ENCODE measurements at places on chromosomes 1 and 21. TPM values are rescaled to one million over a fixed set of nuclear protein-coding genes. Genes with fewer than 3 reads are reported as not detected.
A peak's percentile ranks its signal among the peaks of the same experiment; 100 is the strongest.

The LCE2B gene
- polyA plus RNA-seq = not detected

The RAB13 gene
- 192 TPM for polyA plus RNA-seq

The CTSE gene
- 0.72 TPM for polyA plus RNA-seq

The PLA2G2F gene
- 2.6 TPM for polyA plus RNA-seq

The ASTN1 gene
- polyA plus RNA-seq = 0.23 TPM

The CYP4Z1 gene
- 0.25 TPM for polyA plus RNA-seq

The IPO9 gene
- 19.6 TPM for polyA plus RNA-seq

The HPDL gene
- 1.0 TPM for polyA plus RNA-seq

DNA sequence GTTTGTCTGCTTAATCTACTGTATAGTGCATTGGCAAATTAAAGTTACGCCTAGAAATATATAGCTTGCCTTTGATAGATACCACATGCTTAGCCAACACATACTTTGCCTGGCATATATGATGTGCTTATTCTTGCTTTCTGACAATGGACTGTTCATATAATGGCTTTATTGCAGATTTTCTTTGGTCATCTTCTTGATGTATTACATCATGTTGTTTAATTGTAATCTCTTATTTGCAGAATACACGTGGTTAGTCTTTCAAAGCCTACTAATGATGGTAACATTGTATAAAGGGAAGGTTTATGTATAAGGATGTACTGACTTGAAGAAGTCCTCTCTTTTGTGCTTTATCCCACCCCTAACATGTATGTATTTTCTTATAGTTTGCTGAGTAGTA lies 201.5 kb downstream of the PDE4B start:
- DNase-seq = no peak

- no peak for DNase-seq
These were observed 5.3 kb downstream of the SLAMF7 start for GRCh38 chr1:160744199-160744851.

- no peak for DNase-seq
These were observed 256.4 kb downstream of the PRDM2 start for GRCh38 chr1:13956393-13956792.

GRCh38 chr1:178534137-178534868 lies 21.4 kb downstream of the TEX35 start:
- no peak for DNase-seq

- no peak for DNase-seq
These were observed 13.9 kb downstream of the SNIP1 start for GRCh38 chr1:37540036-37540785.

GRCh38 chr1:14682941-14683621 lies 84.6 kb downstream of the KAZN start:
- peak; percentile 29 for DNase-seq

DNA sequence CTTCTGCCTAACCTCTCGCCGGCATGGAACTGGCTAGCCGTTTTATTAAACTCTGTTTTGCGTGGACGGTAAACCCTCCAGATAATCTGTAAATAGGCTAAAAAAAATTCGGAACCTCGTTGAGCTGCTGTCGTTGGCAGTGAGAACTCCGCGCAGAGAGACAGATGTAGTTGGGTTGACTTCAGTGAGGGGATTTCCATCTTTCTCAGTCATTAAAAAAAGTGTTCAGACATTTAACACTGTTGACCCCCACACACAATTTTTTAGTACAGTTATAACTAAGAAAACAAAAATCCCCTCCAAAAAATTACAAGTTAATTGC lies 464 bp downstream of the PARK7 start:
- no peak for DNase-seq

DNA sequence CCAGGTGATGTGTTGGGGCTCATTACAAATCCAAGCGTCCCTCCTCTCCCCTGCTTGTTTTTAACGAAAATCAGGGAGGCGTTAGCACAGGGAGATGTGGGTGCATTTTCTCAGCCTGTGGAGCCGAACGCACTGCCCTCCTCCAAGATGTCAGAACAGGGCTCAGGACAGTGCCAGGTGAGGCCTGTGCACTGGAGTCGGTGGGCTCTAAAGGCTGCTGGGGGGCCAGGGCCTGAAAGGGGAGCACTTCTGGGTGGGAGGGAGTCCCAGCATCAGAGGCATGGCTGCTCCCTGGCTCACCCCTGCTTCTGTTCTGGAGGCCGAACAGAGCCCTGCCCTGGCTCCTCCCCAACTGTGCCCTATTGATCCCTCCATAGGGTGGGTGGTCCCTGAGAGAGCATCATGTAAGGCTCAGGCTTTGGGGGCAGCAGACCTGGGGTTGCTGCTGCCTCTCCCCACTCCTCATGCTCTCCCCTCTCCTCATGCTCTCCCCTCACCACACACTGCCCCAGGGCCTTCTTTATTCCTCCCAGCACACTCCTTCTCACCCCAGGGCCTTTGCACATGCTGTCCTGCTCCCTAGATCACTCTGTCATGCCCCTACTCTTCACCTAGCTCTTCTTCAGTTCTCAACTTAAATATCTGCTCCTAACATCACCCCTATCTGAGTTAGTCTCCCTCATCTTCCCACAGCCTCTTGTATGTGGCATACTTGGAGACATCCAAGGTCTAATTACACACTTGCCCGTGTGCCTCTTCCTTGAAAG lies 725.2 kb downstream of the PTPRU start:
- no peak for DNase-seq

- DNase-seq = no peak
These were observed 131.8 kb downstream of the MIS18A start for GRCh38 chr21:32147041-32147440.

DNA sequence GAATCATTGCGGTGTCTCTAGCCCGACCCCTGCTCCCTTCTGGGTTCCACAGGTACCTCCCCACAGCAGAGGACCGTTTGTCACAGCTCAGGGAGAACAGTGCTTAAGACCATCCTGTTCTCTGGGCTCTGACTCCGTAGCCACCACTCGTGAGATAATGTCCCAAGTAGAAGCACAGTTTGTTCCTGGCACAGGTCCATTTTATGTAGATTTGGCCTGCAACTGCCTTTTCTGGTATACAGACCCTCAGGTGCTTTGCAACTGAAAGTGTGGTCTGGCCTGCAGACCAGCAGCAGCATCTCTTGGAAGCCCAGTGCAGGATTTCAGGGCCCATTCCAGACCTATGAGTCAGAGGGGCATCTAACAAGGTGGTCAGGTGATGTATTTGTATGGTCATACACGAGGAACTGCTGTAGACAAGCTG lies 28.4 kb upstream of the TMEM125 start:
- no peak for DNase-seq

- no peak for DNase-seq
These were observed 94.5 kb upstream of the RAVER2 start for GRCh38 chr1:64650411-64650810.

- no peak for DNase-seq
These were observed 24.6 kb downstream of the TEX35 start for GRCh38 chr1:178537382-178538090.

- no peak for DNase-seq
These were observed 305.4 kb downstream of the BACH1 start for GRCh38 chr21:29604076-29604475.

DNA sequence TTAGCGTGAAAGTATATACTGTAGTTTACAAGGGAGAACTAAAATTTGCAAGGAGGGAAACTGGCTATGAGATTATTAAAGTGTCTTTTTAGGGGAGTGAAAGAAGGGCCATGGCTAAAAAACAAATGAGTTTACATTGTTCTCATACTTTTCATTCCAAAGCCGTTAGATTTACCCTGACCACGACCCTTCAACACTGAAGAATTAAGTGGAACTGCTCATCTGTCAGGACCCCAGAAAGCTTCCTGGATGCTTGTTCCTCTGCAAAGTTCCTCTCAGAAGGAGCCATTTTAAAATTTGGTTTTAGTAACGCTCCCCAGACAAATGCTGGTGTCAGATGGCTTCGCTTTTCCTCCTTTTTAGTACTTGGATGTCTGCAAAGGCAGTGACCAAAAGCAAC lies 82.7 kb upstream of the ZBTB18 start:
- DNase-seq = no peak

- no peak for DNase-seq
These were observed 112.8 kb downstream of the PRRX1 start for GRCh38 chr1:170776777-170777176.

- peak; percentile 79 for DNase-seq
These were observed 15.8 kb upstream of the CDCA8 start for GRCh38 chr1:37676281-37677142.

- no peak for DNase-seq
These were observed 590 bp upstream of the TACSTD2 start for GRCh38 chr1:58577654-58578030.

DNA sequence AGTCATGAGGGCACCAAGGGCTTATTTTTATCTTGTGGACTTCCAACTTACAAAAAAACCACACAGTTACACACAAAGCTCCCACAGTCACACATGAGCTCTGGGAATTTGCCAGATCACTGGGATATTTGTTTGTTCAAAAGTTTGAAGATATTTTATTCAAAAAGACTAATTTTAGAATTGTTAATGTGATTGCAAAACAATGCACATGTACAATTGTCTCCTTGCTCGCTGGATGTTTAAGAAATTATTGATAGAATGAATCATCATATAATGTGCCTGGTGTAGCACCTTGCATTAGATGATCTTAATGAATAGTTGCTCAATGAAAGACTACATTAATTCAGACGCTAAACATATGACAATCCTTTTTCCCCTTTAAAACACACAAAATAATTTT lies 570.3 kb downstream of the LMO4 start:
- no peak for DNase-seq

GRCh38 chr1:228000416-228000815 lies 6.4 kb upstream of the WNT3A start:
- no peak for DNase-seq

- no peak for DNase-seq
These were observed 200.5 kb downstream of the OMA1 start for GRCh38 chr1:58346036-58346355.

- no peak for DNase-seq
These were observed 92.5 kb downstream of the DSCAM start for GRCh38 chr21:40754466-40754865.

DNA sequence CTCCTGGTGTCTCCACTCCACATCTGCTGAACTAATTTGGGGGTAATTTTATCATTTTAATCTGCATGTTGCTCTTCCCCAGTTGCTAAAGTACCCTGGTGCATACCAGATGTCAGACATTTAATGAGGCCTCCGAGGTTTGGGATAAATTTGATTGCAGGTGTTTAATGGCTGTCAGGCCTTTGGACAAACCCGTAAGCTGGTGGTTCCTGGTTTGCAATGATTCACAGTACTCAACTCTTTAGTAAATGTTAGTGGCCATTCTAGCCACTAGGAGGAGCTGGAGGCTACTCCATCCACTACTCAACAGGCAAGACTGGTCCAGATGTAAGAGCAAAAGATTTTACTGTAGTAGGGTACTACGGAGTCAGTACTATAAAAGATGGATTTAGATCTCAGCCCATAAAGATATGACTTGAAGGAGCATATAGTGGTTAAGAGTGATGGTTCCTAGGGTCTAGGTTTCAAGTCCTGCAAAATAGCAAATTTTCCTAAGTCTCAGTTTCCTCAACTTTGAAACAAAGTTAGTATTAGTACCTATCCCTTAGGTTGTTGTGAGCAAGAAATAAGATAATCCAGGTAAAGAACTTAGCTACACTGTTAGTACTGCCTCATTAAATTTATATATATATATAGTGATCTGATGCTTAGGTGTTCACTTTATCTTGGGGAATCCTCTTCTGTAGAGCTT lies 132.8 kb downstream of the SNX7 start:
- DNase-seq = no peak

GRCh38 chr1:156767879-156768604 lies 707 bp downstream of the PRCC start:
- DNase-seq = no peak

DNA sequence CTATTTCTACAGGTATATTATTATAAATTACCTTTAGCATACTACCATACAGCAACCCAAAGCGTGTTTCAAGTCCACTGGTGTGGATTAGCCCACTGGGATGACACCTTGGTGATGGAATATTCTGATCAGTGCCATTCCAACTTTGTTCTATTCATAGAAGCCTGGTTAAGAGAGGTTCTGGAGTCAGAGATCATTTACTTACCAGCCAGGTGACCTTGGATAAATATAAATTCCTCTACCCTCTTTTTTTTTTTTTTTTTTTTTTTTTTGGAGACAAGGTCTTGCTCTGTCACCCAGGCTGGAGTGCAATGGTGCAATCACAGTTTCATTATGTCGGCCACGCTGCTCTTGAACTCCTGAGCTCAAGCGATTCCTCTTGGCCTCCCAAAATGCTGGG lies at the start of gene SPATA45:
TSS of gene SPATA45 (minus strand) at position 101 of the 400 bp plus-strand sequence. CDS start 11,500 bp downstream, outside the sequence.
- DNase-seq = no peak

DNA sequence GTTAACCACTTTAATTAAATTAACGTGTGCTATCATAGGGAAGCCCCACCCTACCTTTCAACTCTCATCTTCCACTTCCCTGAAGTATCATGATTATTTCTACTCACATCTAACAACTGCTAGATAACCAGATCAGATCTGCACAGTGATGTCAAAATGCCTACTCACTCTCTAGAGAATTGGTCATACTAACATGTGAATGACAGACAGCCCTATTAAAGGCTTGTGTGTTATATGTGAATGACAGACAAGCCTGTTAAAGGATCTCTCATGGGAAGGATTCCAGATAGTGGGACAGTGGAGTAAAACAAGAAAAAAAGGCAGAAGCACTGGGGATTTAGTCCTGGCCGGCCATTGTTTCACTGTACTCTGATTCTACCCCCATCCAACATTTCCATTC lies 12.6 kb downstream of the VTCN1 start:
- no peak for DNase-seq

DNA sequence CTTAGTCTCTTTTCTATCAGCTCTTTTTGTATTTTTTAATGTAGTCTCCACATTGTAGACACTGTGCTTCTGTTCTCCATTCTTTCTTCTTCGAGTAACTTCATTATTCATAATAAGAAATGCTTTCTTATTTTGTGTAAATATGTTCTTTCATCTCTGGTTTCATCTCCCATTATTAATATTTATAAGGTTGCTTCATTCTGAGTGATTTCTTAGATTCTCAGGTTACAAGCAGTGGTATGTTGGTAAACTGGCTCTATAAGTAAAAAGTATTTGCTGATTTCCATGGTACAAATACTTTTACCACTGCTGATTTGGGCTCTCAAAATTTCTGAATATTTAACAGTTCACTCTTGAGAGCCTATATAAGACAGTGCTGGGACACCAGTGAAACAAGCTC lies 81.3 kb downstream of the CDC14A start:
- no peak for DNase-seq

DNA sequence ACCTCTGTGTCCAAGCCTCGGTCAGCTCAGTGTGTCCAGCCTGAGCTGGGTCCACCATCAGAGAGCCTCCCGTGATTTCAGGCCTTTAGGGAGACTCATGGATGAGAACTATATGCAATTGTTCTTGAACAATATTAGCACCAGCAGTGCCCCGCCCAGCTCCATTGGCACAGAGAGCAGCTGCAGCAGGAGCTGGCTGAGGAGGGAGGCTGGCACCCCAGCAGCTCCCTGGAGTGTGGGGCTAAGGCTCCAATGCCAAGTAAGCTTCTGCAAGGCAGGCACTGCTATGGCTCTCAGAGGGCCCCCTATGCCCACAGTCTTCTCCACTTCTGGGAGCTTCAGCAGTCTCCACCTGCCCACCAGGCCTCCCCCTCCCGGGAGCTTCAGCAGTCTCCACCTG lies 593.3 kb downstream of the MATN1 start:
- no peak for DNase-seq

All from urinary bladder (tissue), 4 donors.